ENCODE measurements at places on chromosomes 7 and 10. TPM values are rescaled to one million over a fixed set of nuclear protein-coding genes. Genes with fewer than 3 reads are reported as not detected.

DNA sequence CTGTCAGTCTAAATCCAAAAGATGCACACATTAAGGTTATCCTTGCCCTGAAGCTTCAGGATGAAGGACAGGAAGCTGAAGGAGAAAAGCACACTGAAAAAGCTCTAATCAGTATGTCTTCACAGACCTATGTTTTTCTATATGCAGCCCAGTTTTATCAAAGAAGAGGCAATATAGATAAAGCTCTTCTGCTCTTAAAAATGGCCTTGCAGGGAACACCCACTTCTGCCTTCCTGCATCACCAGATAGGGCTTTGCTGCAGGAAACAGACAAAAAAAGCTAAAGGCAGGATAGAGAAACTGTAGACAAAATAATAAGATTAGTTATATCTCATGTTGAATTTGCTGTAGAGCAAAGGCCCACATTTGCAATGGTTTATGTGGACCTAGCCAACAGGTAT, 14.9 kb upstream of the IFIT1B start:
- no peak overlapping the region for H3K4me3 ChIP-seq
- H3K27ac ChIP-seq, result no peak overlapping the region
- DNase-seq, result no peak

Gene NAT16
- not detected for total RNA-seq

DNA sequence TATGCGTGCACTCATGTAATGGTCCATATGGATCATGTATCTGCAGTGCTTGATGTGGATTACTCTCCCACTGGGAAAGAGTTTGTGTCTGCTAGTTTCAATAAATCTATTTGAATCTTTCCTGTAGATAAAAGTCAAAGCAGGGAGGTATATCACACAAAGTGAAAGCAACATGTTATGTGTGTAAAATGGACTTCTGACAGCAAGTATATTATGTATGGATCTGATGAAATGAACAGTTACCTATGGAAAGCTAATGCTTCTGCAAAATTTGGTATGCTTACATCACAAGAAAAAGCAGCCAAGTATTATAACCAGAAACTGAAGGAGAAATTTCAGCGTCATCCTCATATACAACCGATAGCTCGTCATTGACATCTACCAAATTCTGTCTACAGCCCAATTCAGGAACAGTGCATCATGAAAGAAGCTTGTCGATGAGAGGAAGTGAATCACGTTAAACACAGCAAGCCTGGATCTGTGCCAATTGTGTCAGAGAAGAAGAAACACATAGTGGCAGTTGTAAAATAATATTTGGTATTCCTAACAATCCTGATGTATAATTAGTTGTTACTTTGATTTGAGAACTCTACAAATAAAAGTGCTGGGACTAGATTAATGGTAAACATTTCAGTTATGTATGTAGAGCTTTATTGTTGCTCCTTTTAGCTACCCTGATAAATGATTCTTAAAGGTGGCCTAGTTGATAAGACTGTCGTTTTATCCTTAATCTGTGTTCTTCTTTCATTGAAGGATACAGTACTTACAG, 14.2 kb upstream of the SYPL1 start:
- H3K27me3 ChIP-seq, result peaks cover 1% of the 10 kb centered on the region
- H3K36me3 ChIP-seq, result no peaks in the 10 kb centered on the region
- H3K27ac ChIP-seq, result no peak overlapping the region
- DNase-seq, result peak; percentile 82

Gene HOXA3
- total RNA-seq, result 0.90 TPM

DNA sequence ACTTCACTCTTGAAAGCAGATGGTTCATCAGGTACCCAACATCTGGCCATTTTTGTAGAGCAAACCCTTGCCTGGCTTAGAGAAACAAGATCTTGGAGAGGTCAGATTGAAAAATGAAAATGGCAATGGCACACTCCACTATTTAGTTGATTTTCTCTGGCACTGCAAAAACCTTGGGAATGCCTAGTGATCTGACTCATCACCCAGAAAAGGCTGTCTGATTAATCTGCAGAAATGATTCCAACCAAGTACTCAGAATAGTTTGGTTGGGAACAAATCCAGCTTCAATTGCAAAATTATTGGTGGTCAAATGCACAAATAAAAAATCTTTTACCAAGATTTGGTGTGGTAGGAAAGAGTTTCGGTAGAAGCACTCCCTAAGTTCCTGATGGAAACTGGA, 351.2 kb downstream of the PHTF2 start:
- H3K27ac ChIP-seq, result no peak overlapping the region
- peaks cover 10% of the 10 kb centered on the region for H3K4me1 ChIP-seq
- DNase-seq, result peak; percentile 85
- H3K36me3 ChIP-seq, result no peaks in the 10 kb centered on the region
- no peaks in the 10 kb centered on the region for H3K27me3 ChIP-seq

Gene LRGUK
- total RNA-seq, result under 0.01 TPM

DNA sequence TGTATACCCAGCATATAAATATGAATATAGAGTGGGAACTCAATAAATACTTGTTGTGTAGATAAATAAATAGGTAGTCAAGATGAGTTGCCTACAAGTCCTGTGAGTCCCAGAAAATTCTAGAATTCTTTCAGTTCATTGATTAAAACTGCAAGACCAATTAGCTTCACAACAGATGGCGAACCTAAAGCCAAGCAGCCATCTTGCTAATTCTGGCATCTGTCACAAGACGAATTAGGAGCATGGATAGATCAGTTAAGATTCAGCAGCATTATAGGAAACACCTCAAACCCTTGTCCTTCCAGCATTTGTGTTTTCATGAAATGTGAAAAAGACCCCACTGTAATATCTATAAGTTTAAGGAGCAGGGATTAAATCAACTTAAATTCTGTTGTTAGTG, 552.7 kb downstream of the MAGI2 start:
- DNase-seq, result no peak
- no peaks in the 10 kb centered on the region for H3K27me3 ChIP-seq
- H3K27ac ChIP-seq, result no peak overlapping the region
- no peak overlapping the region for H3K4me3 ChIP-seq
- no peaks in the 10 kb centered on the region for H3K36me3 ChIP-seq
